Fibroblast of pulmonary artery (primary cell): ENCODE measurements at places on chromosomes 16 and 17.

- no peak for DNase-seq
These were observed 21.8 kb upstream of the GAN start for GRCh38 chr16:81292936-81293335.

DNA sequence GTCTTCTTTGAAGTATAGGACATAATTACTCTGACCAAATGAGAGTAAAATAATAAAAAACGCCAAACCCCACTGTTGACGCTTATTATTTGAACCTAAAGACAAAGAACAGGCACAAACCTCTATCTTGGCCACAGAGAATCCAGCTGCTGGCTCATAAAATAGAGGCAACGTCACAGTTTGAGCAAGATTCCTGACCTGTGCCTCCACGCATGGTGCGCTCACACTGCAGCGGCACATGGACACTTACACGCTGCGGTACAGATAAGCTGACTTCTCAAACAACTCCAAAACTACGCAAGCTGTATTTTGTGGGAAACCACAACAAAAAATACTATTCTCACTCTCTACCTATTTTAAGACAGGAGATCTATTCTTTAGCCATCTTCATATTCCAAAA, 38.8 kb upstream of the TRAP1 start:
- DNase-seq: no peak

GRCh38 chr17:8140065-8141029, 11.9 kb downstream of the PER1 start:
- DNase-seq: no peak

- no peak for DNase-seq
These were observed 204.1 kb upstream of the SALL1 start for GRCh38 chr16:51355195-51355594.

DNA sequence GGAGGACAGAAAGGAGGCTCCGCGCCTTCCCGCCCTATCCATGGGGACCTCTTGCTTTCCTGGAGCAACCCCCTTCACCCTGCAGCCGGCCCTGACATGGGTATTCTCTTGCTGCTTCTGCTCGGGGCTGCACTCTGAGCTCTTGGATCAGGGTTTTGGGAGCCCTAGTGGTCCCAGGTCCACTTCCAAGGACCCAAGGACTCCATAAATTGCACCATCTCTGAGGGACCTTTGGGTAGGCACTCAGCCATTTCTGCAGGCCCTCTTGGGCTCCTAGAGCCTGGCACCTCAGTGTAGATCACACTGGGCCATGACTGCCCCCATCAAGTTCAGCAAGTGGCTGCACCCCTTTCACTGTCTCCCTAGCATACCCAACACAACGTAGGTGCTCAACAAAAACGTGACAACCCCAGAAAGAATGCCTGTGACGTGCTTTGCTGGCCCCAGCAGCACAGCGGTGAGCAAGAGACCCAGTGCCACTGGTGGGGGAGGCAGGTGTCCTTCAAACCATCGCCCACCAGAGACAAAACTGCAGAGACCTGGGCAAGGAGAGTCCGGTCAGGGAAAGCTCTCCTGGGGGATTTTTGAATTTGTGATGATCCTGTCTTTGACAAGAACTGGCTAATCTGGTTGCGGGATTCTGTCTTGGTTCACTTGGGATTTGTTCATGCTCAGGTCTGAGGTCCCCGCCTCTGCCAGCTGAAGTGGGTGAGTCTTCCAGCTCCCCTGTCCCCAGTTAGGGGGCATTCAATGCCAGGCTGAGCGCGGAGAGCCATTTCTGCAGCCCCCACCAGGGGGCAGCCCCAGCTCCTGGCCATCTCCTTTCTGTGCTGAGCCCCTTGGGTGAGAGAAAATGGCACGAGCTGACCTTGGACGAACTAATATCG, 2.5 kb upstream of the RAB11FIP4 start:
- peak; percentile 14 for DNase-seq

DNA sequence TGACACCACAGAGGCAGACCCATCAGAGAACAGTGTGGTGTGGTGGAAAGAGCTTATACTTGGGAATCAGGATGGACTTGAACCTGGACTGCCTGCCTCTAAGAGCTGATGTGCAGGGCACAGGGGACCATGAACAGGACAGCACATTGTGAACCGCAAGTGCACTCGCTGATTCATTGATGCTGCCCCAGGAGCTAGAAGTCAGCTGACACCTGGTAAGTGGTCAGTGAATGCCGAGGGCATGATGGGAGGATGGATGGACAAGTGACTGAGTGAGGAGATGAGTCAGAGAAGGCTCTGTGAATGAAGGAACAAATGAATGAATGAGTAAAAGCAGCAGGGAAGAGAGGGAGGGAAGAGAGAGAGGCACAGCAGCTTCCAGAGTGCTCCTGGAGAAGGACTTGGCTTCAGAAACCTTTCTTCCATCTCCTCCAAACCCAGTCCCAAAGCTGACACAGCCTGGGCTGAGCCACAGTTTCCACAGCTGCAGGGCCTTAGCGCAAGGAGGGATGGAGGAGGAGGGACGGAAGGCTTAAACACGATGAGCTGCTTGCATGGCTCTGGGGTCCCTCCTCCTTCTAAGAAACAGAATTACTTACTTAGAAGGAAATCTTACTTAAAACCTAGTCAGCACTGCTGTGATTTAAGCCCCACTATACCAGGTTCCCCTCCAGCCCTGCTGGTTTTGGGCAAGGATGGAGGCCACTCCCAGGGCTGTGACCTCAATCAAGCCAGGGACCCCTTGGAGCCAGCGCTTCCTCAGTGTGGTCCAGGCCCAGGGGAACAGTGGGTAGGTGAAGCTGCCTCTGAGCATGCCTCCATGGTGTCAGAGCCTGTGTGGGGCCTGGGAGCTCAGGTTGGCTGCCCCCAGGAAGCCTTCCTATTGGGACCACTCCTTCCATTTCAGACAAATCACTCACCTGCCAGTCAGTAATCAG, 184.6 kb downstream of the TMEM132E start:
- DNase-seq: no peak

DNA sequence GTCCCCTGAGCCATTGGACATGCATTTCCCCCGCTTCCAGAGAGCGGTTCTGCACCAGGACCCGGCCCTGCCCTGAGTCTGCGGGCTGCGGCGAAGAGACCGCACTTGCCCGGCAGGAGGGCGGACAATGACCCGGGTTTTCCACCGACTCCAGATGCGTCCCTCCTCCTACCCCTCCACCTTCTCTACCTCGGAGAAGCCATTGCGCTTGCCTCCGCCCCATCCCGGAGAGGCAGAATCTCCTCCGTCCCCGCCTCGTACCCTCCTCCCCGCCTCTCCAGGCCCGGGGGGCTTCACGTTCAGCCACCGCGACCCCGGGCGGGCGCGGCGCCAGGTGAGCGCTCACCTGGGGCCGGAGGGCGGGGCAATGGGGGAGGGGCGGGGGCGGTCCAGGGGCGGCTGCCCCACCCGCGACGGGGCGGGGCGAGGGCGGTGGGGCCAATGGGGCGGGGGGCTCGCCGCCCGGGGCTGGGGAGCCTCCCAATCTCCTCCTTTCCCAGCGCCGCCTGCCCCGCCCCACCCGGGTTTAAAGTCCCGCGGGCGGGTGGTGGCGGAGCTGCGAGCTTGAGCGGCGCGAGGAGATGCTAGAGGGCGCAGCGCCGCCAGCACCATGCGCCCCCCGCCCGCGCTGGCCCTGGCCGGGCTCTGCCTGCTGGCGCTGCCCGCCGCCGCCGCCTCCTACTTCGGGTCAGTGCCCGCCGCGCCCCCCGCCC, at the start of gene WNT9B:
Gene WNT9B (plus strand): TSS at position 555 of the 713 bp plus-strand sequence. CDS start 56 bp downstream, at position 611.
- no peak for DNase-seq

- no peak for DNase-seq
These were observed 4.2 kb downstream of the C16orf90 start for GRCh38 chr16:3490911-3491629.

DNA sequence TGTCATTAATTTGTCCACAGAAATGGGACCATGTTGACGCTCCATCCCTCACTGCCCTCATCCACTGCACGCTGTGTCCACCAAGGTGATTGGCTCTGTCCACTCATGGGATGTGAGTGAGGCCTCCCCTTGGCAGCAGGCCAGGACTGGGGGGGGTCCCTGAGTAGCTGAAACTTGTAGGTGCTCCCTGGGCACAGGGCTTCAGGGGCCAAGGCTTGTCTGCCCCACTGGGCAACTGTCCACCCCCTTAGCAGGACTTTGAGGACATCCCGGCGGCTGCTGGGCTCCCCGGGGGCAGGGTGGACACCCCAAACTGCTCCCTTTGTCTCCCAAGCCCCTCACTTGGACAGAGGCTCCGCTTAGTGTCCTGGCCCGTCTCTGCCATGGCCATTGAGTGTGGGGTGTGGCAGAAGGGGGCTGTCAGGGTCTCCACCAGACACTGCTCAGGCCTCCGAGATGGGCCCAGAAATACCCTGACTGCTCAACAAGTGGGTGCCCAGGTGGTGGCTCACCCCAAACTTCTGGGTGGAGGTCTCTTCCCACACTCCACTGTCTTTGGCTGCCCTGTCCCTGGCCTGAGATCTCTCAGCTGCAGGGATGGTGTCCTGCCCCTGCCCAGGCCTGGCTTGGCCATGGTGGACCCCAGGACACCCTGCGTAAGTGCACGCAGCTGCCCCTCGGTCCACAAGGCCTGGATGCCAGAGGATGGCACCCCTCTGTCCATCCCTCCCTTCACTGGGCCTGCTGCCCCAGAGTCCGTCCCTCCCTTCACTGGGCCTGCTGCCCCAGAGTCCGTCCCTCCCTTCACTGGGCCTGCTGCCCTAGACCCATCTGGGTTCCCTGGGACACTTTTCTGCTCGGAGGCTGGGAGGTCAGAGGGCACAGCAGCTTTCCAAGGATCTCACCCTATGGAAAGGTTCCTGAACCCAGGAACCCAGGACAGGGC, 2.9 kb upstream of the RAB40C start:
- no peak for DNase-seq

GRCh38 chr17:1868090-1868489, 38.3 kb downstream of the RPA1 start:
- DNase-seq: no peak

DNA sequence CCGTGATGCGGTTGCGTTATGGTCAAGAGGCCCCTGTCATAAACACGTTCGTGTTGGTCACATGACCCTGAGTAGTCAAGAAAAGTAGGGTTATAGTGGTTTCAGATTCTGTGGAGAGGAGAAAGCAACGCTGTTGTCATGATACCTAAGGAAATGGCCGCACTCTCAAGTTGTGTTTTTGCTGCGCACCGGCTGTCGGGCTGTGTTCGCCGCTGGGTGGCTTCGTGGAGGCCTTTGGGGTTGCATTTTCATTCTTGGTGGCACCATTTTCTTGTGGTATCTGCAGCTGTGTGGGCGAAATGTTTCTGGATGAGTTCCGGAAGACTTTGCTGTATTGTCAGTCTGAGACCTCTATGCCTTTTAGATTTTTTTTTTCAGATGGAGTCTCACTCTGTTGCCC, 35.0 kb downstream of the DEF8 start:
- no peak for DNase-seq
